ENCODE measurements at places on chromosomes 5 and 9. TPM values are rescaled to one million over a fixed set of nuclear protein-coding genes. Genes with fewer than 3 reads are reported as not detected.
A peak's percentile ranks its signal among the peaks of the same experiment; 100 is the strongest.

The ANKDD1B gene
- 1.1 TPM for total RNA-seq

The PAEP gene
- total RNA-seq: not detected

The AGXT2 gene
- total RNA-seq: not detected

The DBH gene
- total RNA-seq: not detected

The TAS2R1 gene
- not detected for total RNA-seq

The SLC45A2 gene
- total RNA-seq: not detected

The NR5A1 gene
- total RNA-seq: not detected

The TNFAIP8 gene
- total RNA-seq: 105 TPM

The LAMC3 gene
- 0.25 TPM for total RNA-seq

The PTGS1 gene
- total RNA-seq: 10.4 TPM

The WNT8A gene
- total RNA-seq: not detected

DNA sequence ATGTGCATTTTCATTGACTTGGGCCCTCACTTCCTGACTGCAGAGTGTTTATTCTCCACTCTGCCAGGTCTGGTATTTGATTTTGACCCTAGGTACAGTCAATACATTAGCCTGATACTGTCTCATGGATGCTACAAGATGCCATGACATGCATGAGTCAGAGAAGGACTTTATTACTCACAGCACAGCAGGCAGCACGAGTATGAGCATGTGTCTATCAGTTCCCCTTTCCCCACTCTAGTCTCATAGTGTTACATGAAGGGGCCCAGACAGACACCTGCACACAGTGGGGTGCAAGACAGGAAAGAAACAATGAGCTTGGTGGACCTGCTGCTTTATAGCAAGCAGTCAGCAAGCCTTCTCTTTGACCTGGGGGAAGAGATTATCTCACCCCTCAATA, 19.6 kb downstream of the ITGA2 start:
- no peak overlapping the region for H3K27ac ChIP-seq
- no peaks in the 10 kb centered on the region for H3K4me1 ChIP-seq
- no peak overlapping the region for H3K4me3 ChIP-seq
- no peaks in the 10 kb centered on the region for H3K27me3 ChIP-seq

DNA sequence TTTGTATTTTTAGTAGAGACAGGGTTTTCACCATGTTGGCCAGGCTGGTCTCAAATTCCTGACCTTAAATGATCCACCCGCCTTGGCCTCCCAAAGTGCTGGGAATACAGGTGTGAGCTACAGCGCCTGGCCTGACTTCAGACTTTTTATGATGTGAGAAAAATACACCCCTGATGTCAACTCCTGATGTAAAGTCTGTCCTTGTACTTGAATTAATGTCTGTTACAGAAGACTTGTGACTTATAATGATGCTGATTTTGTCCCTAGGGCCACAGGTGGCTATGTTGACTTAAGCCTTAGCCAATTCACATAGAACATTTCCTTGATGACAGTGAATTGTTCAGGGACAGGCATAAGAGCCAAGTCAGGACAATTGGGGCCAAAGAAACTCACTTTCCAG, 42.5 kb upstream of the MELK start:
- H3K27ac ChIP-seq: no peak overlapping the region
- no peak overlapping the region for H3K4me3 ChIP-seq
- no peaks in the 10 kb centered on the region for H3K36me3 ChIP-seq
- H3K4me1 ChIP-seq: no peaks in the 10 kb centered on the region
- DNase-seq: no peak
- H3K27me3 ChIP-seq: no peaks in the 10 kb centered on the region

GRCh38 chr5:61486476-61486875, 154.4 kb downstream of the ZSWIM6 start:
- no peak for DNase-seq
- no peaks in the 10 kb centered on the region for H3K4me1 ChIP-seq
- H3K36me3 ChIP-seq: peaks cover 3% of the 10 kb centered on the region
- no peak overlapping the region for H3K4me3 ChIP-seq
- H3K27me3 ChIP-seq: no peaks in the 10 kb centered on the region

GRCh38 chr9:96524764-96525163, 74.8 kb downstream of the HABP4 start:
- H3K4me3 ChIP-seq: no peak overlapping the region
- no peaks in the 10 kb centered on the region for H3K36me3 ChIP-seq
- H3K4me1 ChIP-seq: no peaks in the 10 kb centered on the region
- DNase-seq: no peak
- H3K27me3 ChIP-seq: no peaks in the 10 kb centered on the region
- H3K27ac ChIP-seq: no peak overlapping the region

DNA sequence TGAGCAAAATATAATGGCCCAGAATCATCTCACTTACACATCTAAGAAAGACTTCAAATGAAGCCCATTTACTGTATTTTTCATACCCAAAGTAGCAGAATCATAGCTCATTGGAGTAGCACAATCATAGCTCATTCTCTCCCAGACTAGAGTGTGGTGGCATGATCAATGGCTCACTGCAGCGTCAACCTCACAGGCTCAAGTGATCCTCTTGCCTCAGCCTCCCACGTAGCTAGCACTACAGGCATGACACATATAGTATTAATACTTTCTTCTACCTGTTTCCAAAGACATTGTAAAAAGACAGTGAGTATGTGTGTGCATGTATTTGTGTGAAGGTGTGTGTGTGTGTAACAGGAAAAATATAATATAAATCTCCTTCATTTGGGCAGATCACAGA, 1247.9 kb upstream of the ACO1 start:
- no peaks in the 10 kb centered on the region for H3K27me3 ChIP-seq
- no peak overlapping the region for H3K27ac ChIP-seq
- H3K4me3 ChIP-seq: no peak overlapping the region
- H3K4me1 ChIP-seq: no peaks in the 10 kb centered on the region
- DNase-seq: no peak

DNA sequence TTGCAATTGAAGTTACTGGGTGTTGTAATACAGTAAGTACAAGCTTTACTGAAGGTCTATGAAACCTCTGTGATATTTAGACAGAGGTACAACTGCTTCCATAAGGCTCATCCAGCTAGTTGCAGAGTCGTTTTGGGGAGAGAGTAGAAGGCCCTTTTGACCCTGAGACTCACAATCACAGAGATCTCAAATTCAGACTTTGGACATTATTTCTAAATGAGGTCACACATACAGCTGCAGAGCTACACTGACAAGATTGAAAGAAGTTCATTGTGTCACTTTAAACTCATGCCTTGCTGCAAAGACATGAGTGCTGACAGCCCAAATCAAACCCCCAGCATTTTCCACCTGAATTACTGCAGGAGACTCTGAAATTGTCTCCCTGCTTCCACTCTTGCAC, 205.9 kb upstream of the TMEM161B start:
- no peaks in the 10 kb centered on the region for H3K4me1 ChIP-seq
- H3K27ac ChIP-seq: no peak overlapping the region
- no peak for DNase-seq
- no peaks in the 10 kb centered on the region for H3K27me3 ChIP-seq

DNA sequence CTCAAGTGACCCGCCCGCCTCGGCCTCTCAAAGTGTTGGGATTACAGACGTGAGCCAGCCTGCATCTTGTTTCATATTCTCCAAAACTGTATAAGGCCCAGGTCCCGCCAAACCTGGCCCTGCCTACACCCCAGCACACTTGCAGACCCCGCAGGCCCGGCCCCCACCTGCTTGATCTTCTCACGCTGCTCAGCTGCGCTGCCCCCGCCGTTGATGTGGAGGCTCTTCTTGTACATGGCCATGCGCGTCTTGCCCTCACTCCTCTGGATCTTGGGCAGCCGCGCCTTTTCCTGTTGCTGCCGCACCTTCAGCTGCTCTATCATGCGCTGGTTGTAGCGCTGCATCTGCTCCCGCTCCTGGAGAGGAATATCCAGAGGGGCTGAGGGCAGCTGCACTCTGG, 49.0 kb upstream of the FBXW11 start:
- H3K27ac ChIP-seq: no peak overlapping the region
- no peaks in the 10 kb centered on the region for H3K27me3 ChIP-seq
- H3K4me1 ChIP-seq: no peaks in the 10 kb centered on the region
- no peak overlapping the region for H3K4me3 ChIP-seq
- DNase-seq: no peak
- peaks cover 92% of the 10 kb centered on the region for H3K36me3 ChIP-seq

DNA sequence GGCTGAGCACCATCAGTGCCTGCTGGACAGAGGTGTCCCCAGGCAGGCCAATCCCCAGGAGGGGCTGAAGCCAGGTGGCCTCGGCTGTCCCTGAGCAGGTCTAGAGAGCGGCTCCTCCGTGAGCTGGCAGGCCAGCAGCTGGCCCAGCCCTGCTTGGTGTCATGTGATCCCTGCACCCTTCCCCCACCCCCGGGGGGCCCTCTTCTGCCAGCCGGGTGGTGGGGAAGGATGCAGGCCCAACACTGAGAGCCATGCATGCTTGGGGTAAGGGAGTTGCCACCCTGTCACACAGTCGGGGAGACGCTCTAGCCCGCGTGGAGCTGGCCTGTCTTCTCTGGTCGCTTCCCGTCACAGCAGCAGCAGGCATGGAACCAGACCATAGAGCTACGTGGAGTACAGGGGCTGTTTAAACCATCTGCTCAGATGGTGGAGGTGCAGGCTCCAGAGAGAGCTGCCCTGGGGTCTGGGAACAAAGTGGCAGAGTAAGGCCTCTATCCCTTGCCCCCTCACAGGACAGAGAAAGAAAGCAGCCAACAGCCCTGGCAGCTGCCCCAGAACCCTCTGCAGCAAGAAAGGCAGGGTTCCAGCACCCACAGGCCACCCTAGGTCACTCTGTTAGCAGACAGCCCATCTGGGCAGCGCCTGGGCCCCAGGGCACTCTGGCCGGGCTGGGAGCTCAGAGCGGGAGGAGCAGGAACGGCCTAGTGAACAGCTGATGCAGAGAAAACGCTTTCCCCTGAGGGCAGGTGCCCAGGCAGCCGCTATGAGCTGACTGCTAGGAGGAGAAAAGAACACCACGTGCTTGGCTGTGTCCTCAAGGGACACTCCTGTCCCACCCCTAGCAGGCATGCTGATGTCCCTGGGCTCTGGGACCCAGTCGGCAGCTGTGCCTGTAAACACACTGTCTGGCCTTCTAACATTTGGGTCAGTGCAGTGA, 6.8 kb downstream of the RALGDS start:
- H3K27ac ChIP-seq: peak overlapping the region; percentile 57
- H3K4me3 ChIP-seq: no peak overlapping the region
- H3K4me1 ChIP-seq: peaks cover 55% of the 10 kb centered on the region
- DNase-seq: peak; percentile 58

DNA sequence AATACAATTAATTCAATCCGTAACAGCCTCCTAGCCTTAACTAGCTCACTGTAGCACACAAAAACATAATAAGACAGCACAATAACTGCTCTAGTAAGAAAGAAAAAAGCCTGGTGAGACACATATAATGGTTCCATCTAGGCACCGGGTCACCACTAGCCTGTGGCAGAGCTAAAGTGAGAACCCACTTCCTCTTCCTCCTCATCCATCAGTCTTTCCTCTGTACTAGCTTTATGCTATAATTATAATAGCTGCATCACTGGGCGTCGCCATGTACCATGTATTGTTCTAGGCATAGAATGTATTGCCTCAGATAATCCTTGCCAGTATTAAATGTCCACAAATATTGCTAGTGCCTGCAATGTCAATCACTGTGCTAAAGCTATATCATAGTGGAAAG, 23.1 kb downstream of the ADRB2 start:
- H3K36me3 ChIP-seq: no peaks in the 10 kb centered on the region
- H3K27ac ChIP-seq: peak overlapping the region; percentile 9
- no peak overlapping the region for H3K4me3 ChIP-seq
- H3K27me3 ChIP-seq: no peaks in the 10 kb centered on the region

DNA sequence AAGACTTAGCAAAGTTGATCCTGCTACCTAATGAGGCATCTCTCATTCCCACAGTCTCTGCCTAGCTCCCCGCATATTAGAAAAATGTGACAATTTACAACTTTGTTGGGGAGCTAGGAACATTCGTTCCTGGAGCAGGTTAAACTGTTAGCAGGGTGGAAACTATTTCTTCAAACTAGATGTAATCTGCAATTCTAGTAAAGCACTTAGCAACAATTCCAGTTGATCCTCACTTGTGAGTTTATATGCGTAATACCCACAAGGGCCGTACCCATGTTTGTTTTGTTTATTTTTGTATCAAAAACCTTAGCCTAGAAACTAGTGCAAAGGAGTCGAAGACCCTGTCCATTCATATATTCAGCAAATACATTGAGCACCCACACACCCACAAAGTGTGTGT, 175.8 kb upstream of the DMAC1 start:
- peak overlapping the region; percentile 73 for H3K27ac ChIP-seq
- no peaks in the 10 kb centered on the region for H3K27me3 ChIP-seq
- peak overlapping the region; percentile 11 for H3K4me3 ChIP-seq
- no peaks in the 10 kb centered on the region for H3K36me3 ChIP-seq
- no peak for DNase-seq

GRCh38 chr9:77475641-77476473, 172.3 kb downstream of the GNA14 start:
- H3K27me3 ChIP-seq: no peaks in the 10 kb centered on the region
- no peak overlapping the region for H3K27ac ChIP-seq
- no peak overlapping the region for H3K4me3 ChIP-seq
- H3K4me1 ChIP-seq: no peaks in the 10 kb centered on the region
- no peak for DNase-seq
- H3K36me3 ChIP-seq: no peaks in the 10 kb centered on the region

- DNase-seq: no peak
- H3K4me3 ChIP-seq: peak overlapping the region; percentile 90
- H3K36me3 ChIP-seq: peaks cover 15% of the 10 kb centered on the region
- H3K27me3 ChIP-seq: no peaks in the 10 kb centered on the region
- peak overlapping the region; percentile 96 for H3K27ac ChIP-seq
Measured at GRCh38 chr9:128371630-128372117, 500 bp downstream of the URM1 start.

- H3K27me3 ChIP-seq: no peaks in the 10 kb centered on the region
- peaks cover 34% of the 10 kb centered on the region for H3K4me1 ChIP-seq
- no peak overlapping the region for H3K4me3 ChIP-seq
- peak overlapping the region; percentile 51 for H3K27ac ChIP-seq
Measured at GRCh38 chr9:99112750-99113413, 8.0 kb downstream of the TGFBR1 start.

- no peak for DNase-seq
- peaks cover 22% of the 10 kb centered on the region for H3K4me1 ChIP-seq
- H3K36me3 ChIP-seq: no peaks in the 10 kb centered on the region
- H3K4me3 ChIP-seq: peak overlapping the region; percentile 74
Measured at GRCh38 chr5:77776554-77777206, 541 bp upstream of the TBCA start.

- DNase-seq: no peak
- H3K27ac ChIP-seq: no peak overlapping the region
- peaks cover 16% of the 10 kb centered on the region for H3K4me1 ChIP-seq
- no peaks in the 10 kb centered on the region for H3K27me3 ChIP-seq
Measured at GRCh38 chr9:32554107-32554506, 1.7 kb upstream of the TOPORS start.

DNA sequence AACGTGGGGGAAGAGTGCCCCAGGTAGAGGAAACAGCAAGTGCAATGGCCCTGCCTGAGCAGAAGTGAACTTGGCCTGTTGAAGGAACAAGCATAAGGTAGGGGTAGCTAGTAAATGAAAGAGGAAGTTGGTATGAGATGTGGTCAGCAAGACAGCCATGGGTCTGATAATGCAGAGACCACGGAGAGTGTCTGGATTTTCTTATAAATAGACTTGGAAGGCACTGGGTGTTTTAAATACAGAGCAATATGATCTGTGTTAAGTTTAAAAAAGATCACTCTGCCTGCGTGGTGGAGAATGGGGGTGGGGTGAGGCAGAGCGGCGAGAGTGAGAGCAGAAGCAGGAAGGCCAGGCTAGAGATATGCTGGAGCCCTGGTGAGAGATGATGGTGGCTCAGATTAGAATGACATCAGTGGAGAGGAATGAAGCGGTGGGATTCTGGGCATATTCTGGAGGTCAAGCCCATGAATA, 4.2 kb downstream of the ADAM19 start:
- peaks cover 54% of the 10 kb centered on the region for H3K36me3 ChIP-seq
- peak overlapping the region; percentile 99 for H3K4me3 ChIP-seq
- DNase-seq: peak; percentile 89
- peak overlapping the region; percentile 84 for H3K27ac ChIP-seq

- H3K36me3 ChIP-seq: no peaks in the 10 kb centered on the region
Measured at GRCh38 chr9:68690088-68690487, 15.0 kb upstream of the PIP5K1B start.

Data from B cell (primary cell).